Fibroblast of lung (primary cell): ENCODE measurements at places on chromosomes 1 and 21.
A peak's percentile ranks its signal among the peaks of the same experiment; 100 is the strongest.

DNA sequence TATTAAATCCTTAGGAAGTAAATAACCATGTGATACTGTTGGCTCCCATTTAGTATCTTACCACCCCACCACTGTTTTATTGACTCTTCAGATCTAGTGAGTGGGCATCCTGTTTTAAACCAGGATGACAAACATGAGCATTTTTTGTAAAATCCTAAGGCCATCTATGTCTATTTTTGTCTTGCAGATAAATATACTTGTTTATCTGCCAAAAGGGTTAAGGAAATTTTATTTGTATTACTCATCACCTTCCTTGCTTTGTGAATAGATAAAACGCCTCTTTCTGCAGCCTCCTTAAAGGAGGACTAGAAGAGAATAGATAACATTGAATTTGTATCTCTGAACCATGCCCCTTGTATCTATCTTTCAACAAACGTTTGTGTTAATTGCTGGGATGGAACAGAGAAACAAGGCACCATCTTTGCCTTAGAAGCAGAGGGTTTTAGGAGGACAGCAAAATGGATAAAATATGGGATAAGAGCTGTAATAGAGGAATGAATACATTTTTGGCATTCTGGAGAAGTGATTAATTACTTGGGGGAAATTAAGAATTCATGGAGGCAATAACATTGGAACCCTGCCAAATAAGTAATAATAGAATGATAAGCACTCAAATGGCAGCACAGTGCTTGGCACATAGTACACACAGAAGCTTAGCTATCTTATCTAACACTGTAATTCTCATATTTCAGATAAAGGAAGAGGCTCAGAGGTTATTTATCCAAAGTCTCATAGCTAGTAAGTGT is 14.7 kb downstream of the YTHDF2 start:
- peak; percentile 79 for DNase-seq

GRCh38 chr1:200172311-200172710 is 144.8 kb downstream of the NR5A2 start:
- peak; percentile 48 for DNase-seq

DNA sequence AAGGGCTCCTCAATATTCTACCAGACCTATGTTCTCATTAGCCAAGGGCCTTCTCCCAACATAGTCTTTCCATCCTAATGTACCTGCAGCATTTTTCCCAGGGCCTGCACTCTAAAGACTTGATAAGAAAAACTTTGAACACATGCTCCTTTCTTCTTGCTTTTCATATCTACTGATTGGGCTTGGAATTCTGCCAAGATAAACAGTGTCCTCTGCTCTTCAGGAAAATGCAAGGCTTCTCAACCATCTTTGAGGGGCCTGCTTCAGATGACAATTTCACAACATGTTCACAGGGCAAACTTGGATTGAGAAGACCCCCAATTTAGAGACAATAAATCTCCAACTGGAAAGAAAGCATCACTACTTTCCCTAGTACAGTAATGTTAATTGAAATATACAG is 25.8 kb upstream of the PPT1 start:
- DNase-seq = no peak

DNA sequence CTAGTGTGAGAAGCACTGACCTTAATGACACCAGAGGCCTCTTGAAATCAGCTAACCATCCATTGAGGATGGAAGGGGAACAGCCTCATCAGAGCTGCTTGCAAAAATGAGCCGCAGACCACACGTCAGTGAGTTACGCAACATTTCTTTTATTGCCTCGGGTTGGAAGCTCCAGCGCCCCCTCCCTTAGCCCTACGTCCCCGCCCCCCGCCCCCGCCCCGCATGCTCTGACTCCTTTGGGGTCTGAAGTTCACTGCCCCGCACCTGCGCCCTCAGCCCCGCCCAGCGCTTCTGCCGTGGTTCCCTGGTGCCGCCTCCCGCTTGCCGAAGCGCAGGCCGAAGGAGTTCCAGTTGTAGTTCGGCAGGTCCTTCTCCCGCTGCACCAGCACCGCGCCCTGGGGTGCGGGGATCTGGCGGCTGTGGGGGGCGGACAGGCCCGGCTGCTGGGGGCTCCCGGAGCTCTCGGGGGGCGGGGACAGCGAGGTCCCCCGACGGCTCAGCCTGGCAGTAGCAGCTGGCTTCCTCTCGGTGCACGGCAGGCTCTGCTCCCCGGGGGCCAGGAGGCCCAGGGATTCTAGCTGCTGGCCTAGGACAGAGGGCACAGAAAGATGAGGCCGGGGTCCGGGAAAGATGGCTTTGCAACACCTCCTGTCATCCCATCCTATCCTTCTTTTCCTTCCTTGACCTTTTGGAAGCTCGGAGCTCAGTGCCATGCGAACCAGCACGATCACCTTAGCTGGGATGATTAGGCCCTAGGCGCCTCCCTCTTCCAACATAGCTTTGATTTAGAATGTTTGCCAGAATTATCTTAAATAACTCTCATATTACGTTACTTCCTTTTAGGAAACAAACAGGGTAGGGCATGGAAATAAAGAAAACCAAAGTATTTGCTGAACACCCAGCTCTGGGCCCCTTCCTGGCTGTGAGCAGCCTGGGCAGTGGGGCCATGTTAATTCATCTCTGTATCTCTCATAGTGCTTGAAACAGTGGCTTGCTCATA is 5.8 kb downstream of the KISS1 start:
- DNase-seq = peak; percentile 56

DNA sequence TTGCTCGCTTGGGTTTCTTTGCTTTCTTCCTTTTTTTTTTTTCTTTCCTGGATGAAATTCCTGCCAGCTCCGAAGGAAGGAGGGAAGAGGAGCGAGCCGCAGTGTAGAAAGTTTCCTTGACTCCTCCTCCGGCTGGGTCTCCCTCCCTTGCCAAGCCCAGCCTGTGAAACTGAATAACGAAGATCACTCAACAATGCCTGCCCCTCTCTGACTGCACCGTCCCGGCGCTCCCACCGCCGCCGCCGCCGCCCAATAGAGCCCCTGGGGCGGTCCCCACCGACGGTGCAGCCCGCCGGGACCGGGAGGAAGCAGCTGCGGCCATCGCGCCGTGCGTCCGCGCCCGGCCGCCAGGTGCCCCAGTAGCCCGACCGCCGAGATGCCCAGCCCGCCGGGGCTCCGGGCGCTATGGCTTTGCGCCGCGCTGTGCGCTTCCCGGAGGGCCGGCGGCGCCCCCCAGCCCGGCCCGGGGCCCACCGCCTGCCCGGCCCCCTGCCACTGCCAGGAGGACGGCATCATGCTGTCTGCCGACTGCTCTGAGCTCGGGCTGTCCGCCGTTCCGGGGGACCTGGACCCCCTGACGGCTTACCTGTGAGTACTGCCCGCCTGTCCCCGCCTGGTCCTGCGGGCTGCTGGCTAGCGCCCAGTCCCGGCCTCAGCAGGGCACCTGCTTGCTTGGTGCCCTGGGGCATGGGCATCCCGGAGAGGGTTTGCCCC is at the start of gene LGR6:
Gene LGR6 (plus strand): TSS at position 186 of the 714 bp plus-strand sequence. CDS start 191 bp downstream, at position 377.
- no peak for DNase-seq

GRCh38 chr1:3881193-3881480 is 18.9 kb downstream of the C1orf174 start:
- no peak for DNase-seq

DNA sequence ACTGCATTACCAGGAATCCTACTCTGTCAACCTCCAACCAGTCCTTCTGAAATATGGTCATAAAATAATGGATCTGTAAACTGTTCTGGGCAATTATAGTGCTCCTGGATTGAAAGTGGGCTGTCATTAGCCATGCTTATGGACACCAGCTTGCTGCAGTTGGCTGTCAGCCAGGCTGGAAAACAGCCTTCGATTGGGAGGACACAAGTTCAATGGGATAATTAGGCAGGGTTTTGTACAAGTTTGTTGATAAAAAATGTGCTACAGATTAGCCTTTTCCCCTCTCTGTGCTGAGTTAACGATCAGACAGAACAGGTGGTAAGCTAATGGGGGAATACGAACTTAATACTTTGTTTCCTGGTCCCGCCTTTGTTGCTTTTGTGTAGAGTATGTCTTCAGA is 413.9 kb downstream of the DUSP10 start:
- DNase-seq = no peak

DNA sequence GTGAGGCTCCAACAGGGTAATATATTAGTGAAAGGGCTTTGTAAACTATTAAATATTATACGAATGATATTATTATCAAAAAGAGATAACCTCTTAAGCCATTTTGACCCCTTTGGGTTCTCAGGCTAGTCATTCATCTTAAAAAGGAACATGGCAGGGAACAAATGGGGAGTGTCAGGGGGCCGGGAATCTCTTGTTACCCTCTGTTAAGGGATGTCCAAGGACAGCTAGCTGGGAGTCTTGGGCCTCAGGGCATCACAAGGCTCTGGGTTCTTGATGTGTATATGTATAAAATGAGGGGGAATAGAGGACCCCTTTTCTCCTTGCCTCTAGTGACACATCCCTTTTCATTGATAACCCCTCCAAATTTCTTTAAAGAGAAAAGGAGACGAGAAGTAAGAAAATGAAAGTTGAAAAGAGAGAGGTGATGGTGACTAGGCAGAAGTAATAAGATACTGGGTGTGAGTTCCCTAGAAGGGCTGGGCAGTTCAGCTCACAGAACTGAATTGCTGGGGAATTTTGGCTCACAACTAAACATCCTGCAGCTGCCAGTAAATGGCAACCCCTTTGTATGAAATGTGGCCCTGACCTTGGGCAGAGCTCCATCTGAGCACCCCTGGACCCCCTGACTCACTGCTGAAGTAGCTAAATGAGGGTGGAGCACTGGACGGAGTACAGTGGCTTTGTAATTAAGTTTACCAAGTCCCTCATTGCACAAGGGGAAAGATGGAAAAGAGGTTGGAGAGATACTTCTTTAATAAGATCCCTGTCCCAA is 20.0 kb upstream of the ZNF326 start:
- peak; percentile 90 for DNase-seq

DNA sequence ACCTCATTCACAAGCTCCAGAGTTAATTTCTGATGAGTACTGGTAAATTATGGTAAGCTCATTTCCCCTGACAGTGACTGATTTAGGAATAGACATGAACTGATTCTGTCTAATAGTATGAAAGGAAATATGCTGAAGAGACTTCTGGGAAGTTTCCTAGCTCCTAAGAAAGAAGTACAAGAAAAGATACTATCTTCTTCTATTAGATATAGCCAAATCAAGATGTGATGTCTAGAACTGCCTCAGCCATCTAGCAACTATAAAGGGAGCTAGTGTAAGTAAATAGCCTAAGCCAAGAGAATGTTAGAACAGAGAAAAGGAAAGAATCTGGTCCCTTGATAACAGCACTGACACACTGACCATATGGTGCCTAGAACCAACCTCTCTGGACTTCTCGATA is 10.7 kb upstream of the PHTF1 start:
- no peak for DNase-seq

DNA sequence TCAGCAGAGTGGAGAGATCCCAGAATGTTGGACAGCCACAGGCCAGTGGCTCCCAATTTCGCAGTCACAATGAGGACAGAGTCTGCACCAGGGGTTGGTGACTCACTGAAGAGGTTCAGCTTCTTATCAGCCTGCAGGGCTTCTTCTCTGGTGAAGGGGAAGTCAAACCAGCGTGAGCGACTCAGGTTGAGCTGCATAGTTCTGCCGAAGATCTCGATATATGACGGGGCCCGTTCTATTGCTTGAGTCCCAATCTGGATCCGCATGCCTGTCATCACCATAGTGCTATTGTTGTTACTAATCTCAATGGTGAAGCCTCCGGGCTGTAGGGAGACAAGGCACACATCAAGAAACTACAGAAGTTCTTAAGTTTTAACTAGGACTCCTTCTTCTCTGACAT is 58.5 kb downstream of the UBR4 start:
- no peak for DNase-seq

DNA sequence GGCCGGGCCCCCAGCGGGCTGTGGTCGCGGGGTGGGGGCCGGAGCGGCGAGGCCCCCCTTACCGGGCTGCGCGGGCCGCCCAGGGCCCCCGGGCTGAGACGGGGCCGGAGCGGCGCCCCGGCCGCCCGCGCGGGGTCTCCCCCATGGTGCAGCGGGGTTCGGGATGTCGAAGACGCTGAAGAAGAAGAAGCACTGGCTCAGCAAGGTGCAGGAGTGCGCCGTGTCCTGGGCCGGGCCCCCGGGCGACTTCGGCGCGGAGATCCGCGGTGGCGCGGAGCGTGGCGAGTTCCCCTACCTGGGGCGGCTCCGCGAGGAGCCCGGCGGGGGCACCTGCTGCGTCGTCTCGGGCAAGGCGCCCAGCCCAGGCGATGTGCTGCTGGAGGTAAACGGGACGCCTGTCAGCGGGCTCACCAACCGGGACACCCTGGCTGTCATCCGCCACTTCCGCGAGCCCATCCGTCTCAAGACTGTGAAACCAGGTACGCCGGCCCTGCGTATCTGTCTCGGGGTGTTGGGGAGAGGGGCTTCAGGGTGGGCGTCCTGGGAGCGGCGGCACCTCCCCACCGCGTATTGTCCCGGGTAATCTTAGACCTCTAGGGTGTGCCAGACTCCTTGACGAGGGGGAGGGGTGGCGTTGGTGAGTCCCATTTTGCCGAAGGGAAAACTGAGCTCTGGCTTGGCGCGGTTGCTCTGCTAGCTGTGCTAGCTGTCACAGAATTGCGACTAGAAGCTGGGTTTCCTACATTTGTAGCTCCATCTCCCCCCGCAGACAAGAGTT is 745 bp downstream of the MAGI3 start:
- no peak for DNase-seq

- DNase-seq = no peak
Measured at GRCh38 chr21:31316488-31317169, 27.4 kb downstream of the TIAM1 start.

GRCh38 chr1:41689558-41689981 is 205.1 kb upstream of the EDN2 start:
- DNase-seq = no peak

- no peak for DNase-seq
Measured at GRCh38 chr1:80846966-80847365, 953.8 kb upstream of the ADGRL2 start.

- DNase-seq = peak; percentile 23
Measured at GRCh38 chr1:145884675-145885074, 991 bp downstream of the ANKRD35 start.

GRCh38 chr1:23793018-23793781 is 2.3 kb downstream of the LYPLA2 start:
- peak; percentile 68 for DNase-seq
